M059J (cell line): ENCODE measurements at places on chromosomes 3 and 15.

DNA sequence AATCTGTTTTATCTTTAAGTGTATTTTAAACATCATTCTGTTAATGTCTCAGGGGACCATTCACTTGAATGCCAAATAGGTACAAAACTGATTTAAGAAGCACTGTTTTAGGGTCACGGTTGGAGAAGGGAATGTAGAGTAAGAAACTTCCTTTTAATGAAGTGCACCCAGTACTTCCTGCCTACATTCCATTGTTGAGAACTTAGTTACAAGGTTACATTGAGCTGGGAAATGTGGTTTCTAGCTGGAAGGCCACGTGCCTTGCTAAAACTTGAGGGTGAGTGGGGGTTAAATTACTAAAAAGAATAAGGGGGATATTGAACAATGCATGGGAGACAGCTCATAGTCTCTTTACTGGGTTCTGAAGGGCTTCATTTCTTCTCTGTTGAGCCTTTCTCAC lies 78.3 kb upstream of the TBC1D5 start:
- peak; percentile 55 for DNase-seq

DNA sequence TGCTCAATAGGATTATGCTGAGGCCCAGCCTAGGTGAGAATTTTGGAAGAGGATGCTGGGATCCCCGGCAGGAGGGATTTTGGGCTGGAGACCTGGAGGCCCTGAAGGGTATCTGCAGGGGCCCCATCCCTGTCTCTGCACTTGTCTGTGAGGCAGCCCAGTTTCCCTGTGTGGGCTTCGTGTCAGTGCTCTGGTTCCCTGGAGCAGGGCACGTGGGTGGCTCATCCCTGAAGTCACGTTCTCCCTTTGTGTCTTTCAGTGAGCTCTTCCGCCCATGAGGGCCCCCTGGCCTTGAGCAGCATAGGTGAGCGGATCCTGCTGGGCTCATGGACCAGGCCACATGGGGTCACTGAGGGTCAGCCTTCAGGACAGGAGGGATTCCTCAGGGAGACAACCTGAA lies 217.9 kb downstream of the SNRPN start:
- no peak for DNase-seq

GRCh38 chr3:13158871-13159270 lies 85.6 kb upstream of the IQSEC1 start:
- no peak for DNase-seq

GRCh38 chr15:53351373-53351772 lies 408.1 kb downstream of the WDR72 start:
- DNase-seq, result no peak

DNA sequence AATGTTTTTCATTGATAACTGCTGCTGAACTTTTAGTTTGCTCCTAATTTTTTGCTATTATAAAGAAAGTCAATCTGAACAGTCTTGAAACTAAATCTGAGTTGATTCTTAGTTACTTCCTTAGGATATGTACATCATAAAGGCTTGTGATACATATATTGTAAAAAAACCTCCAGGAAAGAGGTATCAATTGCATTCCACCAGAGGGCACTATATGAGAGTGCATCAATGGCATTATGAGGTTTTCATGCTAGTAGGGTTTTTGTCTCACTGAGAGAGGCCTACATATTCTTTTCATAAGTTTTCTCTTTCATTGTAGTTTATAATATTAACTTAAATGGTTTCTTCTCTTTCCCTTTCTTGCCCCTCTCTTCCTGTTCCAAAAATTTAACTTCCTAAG lies 46.9 kb downstream of the PIK3R4 start:
- DNase-seq, result peak; percentile 28

DNA sequence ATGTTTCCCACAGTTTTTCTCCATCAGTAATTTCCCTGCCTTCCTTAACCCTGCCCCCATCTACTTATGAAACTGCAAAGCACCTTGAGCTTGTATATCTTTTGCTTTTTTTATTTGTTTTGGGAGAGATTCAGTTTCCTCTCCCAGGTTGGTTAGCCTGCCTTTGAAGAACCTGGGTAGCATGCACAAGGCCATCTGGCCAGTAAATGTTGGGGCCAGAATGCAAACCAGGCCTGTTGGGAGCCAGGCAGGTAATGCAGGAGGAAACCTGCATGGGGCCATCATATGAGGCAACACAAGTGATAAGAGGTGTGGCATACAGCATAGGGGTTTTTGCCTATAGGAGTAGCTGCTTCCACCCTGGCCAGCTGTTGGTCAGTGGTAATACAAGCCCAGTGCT lies 17.7 kb downstream of the SYNPR start:
- DNase-seq, result no peak

DNA sequence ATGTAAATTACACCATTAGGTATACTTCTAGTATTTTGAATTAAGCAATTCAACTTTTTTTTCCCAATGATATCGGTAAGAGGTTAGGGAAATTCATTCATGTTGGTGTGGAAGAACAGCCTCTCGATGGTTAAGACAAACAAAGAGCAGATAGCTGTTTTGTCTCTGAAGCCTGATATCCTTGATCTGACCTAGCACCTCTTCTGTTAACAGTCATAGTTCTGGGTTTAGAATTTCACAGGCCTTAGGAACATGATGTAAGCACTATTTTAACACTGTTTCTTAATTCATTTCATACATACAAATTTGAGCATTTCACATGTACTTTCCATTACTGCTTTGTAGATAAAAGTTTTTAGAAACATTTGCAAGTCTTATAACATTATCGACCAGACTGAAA lies 367.5 kb upstream of the ZNF385D start:
- no peak for DNase-seq

DNA sequence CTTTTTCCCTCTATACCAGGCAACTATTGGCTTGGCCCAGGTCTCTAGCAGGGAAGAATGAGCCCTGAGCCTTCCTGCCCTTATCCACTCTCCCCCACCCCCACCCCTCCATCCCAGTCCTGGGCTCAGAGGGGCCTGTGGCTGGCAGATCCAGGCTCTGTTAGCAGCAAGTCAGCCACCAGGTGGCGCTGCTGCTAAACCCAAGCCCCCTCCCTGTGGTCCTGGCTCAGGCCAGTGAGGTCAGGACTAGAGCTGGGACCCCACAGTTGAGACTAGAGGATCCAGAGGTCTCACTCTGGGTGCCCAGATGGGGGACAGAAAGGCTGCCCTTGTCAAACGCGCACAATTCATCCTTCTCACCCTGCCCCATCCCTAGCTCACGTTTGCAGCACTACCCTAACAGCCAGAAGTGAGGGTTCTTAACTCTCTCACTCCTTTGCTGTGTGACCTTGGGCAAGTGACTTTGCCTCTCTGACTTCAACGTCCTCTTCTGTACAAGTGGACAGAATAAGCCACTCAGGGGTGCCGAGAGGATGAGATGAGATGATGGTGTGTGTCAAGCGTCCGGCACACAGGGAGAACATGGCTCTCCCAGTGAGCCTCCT lies 46.8 kb upstream of the SLC6A1 start:
- DNase-seq, result peak; percentile 28

- DNase-seq, result no peak
Observed at GRCh38 chr3:128598884-128599664, 51.5 kb downstream of the RPN1 start.

DNA sequence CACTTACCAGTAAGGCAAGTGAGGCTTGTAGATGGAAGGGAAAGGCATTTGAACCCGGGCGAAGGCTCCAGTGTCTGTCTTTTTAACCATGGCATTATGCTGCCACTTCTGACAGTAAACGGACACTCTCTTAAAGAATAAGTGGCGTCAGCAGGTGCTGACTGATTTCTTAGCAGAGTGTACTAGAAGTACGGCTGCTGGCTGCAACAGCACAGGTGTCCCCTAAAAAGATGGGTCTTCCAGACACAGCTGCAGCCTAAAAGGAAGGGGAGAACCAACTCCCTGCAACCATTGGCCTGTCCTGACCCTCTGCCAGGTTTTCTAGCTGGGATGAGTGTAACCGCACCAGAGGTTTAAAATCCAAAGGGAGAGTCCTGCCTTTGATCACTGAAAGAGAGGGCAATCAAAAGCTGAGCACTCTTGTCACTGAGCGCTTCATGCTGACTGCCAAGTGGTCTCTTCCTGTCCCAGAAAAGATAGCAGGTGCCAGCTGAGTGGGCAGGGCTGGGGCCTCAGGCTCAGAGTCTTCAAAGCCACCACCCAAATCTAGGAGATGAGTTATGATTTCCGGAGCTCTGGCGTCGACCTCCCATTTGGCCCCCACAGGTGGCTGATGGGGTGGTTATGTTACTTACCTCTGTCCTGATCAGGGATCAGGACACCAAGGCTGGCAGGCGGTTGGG lies 255.8 kb downstream of the SLCO3A1 start:
- DNase-seq, result no peak

DNA sequence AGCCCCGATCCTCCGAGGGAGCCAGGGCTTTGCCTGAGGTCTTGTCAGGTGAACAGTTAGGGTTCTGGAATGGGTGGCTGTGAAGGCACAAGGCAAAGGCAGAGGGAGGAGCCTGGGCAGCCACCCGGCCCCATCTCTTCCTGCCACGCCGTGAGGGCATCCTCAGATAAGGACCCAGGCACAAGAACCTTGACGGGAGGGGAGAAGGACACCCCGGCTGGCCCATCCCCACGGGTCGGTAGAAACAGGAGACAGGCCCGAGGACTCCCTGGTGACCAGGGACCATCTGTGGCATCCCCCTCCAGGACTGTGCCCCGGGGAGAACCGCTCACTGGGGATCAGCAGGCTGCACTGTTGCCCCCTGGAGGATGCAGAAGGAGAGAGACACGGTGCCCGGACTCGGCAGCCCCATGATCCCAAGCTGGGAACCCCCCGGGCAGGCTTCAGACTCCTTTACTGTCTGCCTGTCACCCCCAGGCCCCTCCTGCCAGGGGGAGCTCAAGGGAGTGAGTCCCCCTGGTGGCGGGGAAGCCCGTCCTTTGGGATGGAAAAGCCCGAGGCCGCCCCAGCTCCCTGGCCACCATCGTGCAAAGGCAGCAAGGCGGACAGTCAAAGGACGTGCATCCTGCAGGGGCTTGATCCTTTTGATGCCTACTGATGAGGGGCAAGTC lies 12.3 kb upstream of the PCSK6 start:
- DNase-seq, result peak; percentile 24

- DNase-seq, result no peak
Observed at GRCh38 chr3:52893723-52894122, 3.6 kb downstream of the STIMATE start.

DNA sequence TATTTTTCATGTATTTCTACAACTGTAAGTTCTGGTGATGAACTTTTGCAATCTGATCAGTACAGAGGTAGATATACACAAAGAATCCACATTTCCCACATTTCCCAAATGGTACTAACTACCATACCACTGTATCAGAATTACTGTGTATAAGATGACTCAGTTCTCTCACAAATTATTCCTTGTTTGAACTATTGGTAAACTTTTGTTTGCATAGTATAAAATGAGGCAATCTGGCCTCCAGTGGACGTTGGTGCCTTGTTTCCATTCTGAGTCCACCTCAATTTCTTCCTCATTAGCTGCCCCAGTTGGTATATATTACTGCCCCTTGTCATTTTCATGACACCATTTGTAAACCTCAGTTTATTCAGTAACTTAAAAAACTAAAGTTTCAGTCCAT lies 38.5 kb downstream of the SPTSSB start:
- no peak for DNase-seq

GRCh38 chr3:170765419-170766078 lies 104.4 kb downstream of the RPL22L1 start:
- DNase-seq, result no peak

DNA sequence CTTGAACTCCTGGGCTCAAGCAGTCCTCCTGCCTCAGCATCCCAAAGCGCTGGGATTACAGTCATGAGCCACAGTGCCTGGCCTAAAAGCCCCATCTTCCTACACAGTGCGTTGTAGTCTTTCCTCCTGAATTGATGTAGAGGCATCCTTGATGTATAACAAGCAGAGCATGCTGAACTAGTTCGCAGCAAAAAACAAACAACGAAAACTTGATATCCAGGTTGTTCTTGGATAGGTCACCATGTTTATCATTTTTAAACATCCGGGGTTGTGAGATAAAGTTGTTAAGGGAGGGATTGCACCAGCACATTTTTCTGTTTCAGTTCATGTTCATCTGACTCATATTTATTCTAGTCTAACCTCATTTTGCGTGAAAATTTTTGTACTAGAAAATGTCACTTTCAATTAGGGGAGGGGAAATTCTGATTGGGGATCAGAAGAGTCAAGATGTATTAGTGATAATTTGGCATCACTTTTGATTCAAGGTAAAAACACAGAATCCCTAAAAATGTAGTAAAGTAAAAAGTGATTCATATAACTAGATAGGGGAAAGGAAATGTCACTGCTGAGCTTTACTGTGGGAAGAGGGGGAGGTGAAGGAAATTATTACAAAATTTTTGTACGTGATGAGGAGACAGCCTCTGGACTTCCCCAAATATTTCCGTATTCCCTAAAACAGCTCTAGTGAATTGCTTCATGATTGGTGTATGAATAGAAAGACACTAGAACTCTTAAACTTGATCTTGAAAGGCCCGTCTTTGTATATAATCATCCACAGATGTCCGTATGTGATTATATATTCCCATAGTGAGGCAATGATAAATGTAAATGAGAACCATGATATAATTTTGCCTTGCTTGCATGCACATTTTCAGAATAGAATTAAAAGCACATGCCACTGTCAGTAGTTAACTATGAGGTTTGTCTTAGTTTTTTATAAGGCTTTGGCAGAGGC lies 22.9 kb downstream of the RAB8B start:
- DNase-seq, result peak; percentile 43

DNA sequence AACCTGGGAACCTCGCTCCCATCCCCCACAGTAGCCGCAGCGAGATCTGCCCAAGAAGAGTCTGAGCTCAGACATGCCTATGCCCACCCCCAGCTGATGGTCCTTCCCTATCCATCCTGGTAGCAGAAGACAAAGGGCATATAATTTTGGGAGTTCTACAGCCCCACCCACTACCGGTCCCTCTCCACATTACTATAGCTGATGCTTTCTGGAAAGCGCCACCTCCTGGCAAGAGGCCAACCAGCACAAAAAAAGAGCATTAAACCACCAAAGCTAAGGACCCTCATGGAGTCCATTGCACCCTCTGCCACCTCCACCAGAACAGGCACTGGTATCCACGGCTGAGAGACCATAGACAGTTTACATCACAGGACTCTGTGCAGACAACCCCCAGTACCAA lies 168.4 kb downstream of the MEGF11 start:
- DNase-seq, result no peak

GRCh38 chr3:16071206-16071605 lies 103.3 kb upstream of the GALNT15 start:
- DNase-seq, result peak; percentile 63

GRCh38 chr15:62306851-62307504 lies 141.9 kb upstream of the C2CD4B start:
- DNase-seq, result peak; percentile 65

GRCh38 chr15:92429378-92430068 lies 35.8 kb downstream of the ST8SIA2 start:
- peak; percentile 84 for DNase-seq

GRCh38 chr3:23810343-23811184 lies 4.8 kb downstream of the UBE2E1 start:
- peak; percentile 29 for DNase-seq
